ENCODE measurements at places on chromosomes 1 and 21. TPM values are rescaled to one million over a fixed set of nuclear protein-coding genes. Genes with fewer than 3 reads are reported as not detected.

DNA sequence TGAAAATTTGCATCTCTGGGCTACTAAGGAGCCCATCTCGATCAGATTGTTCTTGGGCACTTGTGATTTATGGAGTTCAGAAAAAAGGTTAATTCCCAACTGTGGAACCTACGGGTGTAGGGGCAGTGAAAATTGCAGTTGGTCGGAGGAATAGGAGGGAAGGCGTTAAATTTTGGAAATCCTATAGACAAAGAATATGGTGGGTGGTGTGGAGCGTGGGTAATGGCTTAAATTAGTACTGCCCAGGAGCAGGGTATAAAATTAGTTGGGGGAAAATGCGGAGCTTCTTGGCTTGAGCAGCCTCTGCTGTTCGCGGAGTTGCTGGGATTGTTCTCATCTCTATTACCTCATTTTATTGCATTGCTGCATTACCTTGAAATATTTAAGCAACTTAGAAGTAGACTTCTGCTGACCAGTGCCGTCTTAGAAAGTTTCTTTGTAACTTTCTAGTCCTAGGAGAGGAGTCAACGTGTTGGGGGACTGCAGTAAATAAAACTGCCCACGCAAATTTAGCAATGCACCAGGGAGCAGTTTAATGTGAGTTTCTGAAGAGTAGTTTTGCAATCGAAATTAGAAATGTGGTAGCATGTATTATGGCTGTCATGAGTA is 514 bp downstream of the S1PR1 start:
- H3K4me1 ChIP-seq = peaks cover 20% of the 10 kb centered on the region
- H3K27ac ChIP-seq = peak overlapping the region; percentile 23
- peaks cover 4% of the 10 kb centered on the region for H3K36me3 ChIP-seq
- peaks cover 66% of the 10 kb centered on the region for H3K27me3 ChIP-seq
- H3K4me3 ChIP-seq = peak overlapping the region; percentile 91
- no peak for DNase-seq

DNA sequence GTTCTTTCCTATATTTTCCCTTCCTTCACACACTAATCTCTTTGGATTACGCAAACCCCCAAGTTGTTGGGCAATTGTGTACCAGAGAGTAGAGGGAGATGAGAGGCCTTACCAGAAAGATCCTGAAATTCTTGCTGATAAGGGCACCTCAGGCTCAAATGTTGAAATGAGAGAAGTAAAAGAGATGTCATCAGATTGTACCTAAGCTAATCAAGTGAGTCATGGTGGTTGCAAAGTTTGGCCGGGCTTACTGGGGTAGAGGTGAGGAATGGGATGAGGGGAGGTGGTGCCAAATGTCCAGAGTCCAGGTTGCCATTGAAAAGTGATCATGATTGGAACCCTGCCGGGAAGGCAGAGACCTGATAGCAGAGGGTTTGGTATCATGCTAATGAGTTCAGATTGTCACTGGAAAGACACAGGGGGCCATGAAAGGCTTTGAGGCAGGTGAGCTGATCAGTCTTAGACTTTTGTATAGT is 43.1 kb downstream of the OPTC start:
- H3K36me3 ChIP-seq = no peaks in the 10 kb centered on the region
- H3K27ac ChIP-seq = peak overlapping the region; percentile 71
- H3K4me3 ChIP-seq = no peak overlapping the region
- no peaks in the 10 kb centered on the region for H3K27me3 ChIP-seq
- DNase-seq = no peak

GRCh38 chr1:205056188-205056611 is 13.2 kb downstream of the CNTN2 start:
- no peak for DNase-seq
- H3K4me3 ChIP-seq = no peak overlapping the region
- H3K4me1 ChIP-seq = no peaks in the 10 kb centered on the region
- H3K27ac ChIP-seq = no peak overlapping the region
- no peaks in the 10 kb centered on the region for H3K36me3 ChIP-seq
- H3K27me3 ChIP-seq = peaks cover 39% of the 10 kb centered on the region

- no peaks in the 10 kb centered on the region for H3K4me1 ChIP-seq
- no peak for DNase-seq
- H3K27ac ChIP-seq = no peak overlapping the region
- no peak overlapping the region for H3K4me3 ChIP-seq
- H3K36me3 ChIP-seq = no peaks in the 10 kb centered on the region
- no peaks in the 10 kb centered on the region for H3K27me3 ChIP-seq
Observed at GRCh38 chr1:239243006-239243405, 143.4 kb upstream of the CHRM3 start.

- H3K27me3 ChIP-seq = no peaks in the 10 kb centered on the region
- peak overlapping the region; percentile 90 for H3K27ac ChIP-seq
- H3K36me3 ChIP-seq = no peaks in the 10 kb centered on the region
- H3K4me3 ChIP-seq = peak overlapping the region; percentile 47
Observed at GRCh38 chr1:235060607-235061470, 67.8 kb downstream of the TOMM20 start.

DNA sequence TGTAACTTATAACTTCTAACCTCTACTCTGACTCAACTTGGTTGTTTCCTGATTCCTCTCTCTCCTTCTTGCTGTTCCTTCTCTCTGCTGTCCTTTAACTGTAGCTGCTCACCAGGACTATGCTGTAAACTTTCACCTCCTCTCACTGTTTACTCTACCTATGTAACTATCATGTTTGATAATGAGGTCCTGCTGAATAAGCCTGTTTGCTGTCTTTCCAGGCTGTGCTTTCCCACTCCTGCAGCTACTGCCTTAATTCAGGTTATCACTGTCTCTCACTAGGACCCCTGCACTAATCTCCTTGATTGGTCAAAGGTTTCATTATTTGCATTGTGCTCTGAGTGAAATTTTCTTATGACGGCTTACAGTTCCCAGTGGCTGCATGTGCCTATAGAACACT is 633.9 kb upstream of the PTBP2 start:
- H3K36me3 ChIP-seq = no peaks in the 10 kb centered on the region
- DNase-seq = no peak
- no peaks in the 10 kb centered on the region for H3K27me3 ChIP-seq
- no peak overlapping the region for H3K4me3 ChIP-seq

- peak overlapping the region; percentile 99 for H3K27ac ChIP-seq
- H3K4me3 ChIP-seq = peak overlapping the region; percentile 97
- peaks cover 31% of the 10 kb centered on the region for H3K4me1 ChIP-seq
- peaks cover 34% of the 10 kb centered on the region for H3K36me3 ChIP-seq
- no peak for DNase-seq
Observed at GRCh38 chr1:44776730-44777068, 1.4 kb downstream of the RPS8 start.

- no peak for DNase-seq
- peaks cover 52% of the 10 kb centered on the region for H3K27me3 ChIP-seq
- no peak overlapping the region for H3K4me3 ChIP-seq
- H3K27ac ChIP-seq = no peak overlapping the region
Observed at GRCh38 chr1:6410248-6410893, 9.3 kb downstream of the HES2 start.

GRCh38 chr1:183480971-183481441 is 8.7 kb downstream of the SMG7 start:
- no peak overlapping the region for H3K4me3 ChIP-seq
- DNase-seq = no peak
- H3K27ac ChIP-seq = peak overlapping the region; percentile 34
- H3K36me3 ChIP-seq = no peaks in the 10 kb centered on the region
- peaks cover 23% of the 10 kb centered on the region for H3K4me1 ChIP-seq

GRCh38 chr1:33120436-33121231 is 39.7 kb downstream of the AZIN2 start:
- peaks cover 5% of the 10 kb centered on the region for H3K36me3 ChIP-seq
- H3K4me1 ChIP-seq = peaks cover 5% of the 10 kb centered on the region
- DNase-seq = peak; percentile 53
- H3K4me3 ChIP-seq = no peak overlapping the region
- peaks cover 10% of the 10 kb centered on the region for H3K27me3 ChIP-seq
- H3K27ac ChIP-seq = no peak overlapping the region

DNA sequence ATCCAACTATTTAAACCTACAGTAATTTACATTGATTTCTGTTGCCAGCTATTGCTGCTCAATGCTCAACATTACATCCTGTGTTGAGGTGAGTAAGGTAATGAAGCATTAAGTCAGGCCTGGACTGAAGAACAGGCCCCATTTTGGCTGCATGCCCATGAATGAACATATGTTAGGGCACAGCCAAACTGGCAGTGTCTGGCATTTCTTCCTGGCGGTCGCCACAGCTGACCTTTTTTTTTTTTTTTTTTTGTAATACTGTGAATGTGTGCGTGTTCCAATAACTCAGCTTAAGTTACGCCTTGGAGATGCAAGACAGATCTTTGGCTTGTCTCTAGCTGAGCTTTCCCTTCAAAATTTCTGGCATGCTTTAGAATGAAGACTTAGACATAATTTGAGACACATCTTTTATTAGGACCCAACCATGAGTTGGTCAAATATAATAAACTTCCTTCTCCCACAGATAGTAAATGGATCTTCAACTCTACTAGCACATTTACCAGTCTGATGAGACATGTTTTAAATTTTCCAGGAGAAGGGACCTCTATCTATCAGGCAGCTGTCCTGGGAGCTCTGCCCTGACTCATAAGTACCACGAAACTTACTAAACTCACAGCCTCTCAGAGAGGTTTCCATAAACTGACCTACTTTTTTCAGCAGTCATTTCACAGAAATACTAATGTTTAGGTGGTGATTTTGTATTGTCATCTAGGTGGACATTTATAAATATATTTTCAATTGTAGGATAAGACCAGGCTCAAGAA is 341.1 kb upstream of the RUNX1 start:
- H3K27ac ChIP-seq = no peak overlapping the region
- H3K4me1 ChIP-seq = no peaks in the 10 kb centered on the region
- H3K27me3 ChIP-seq = no peaks in the 10 kb centered on the region
- H3K4me3 ChIP-seq = no peak overlapping the region
- H3K36me3 ChIP-seq = no peaks in the 10 kb centered on the region

DNA sequence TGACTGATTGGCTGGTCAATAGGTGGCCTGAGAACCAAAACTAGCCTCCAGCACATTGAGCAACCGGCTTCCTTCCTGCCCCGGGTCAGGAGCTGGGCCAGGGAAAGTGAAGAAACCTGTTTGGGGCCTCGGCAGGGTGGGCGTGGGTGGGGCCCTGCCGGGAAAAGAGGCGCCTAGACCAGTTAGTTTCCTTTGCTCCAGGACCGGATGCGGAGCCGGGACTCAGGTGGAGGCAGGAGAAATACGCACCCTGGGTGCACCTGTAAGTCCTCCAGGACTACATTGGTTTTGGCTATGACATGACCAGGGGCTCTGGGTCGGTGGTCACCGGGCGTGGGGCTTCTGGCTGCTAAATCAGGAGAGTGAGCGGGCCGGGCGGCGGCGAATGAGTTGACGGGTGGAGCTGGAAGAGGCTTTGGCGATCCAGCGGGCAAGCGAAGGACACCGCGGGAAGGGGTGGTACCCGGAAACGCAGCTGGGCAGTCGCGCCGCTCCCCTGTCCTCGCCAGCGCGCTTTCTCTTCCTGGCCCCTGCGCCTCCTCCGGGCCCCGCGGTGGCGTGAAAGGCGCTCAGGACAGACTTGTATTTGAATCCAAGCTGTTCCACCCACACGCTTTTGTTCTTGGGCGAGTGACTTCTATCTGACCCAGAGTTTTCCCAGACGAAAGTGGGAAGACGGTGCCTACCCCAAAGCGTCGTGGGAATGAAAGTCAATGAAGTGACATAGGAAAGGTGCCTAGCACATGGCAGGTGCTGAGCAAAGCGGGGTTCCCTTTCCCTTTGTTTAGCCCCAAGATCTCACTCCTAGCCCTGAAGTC is 30.6 kb upstream of the JUN start:
- no peaks in the 10 kb centered on the region for H3K27me3 ChIP-seq
- no peaks in the 10 kb centered on the region for H3K36me3 ChIP-seq
- peak overlapping the region; percentile 98 for H3K27ac ChIP-seq
- peaks cover 55% of the 10 kb centered on the region for H3K4me1 ChIP-seq
- DNase-seq = no peak
- peak overlapping the region; percentile 91 for H3K4me3 ChIP-seq

GRCh38 chr1:180912801-180913565 is at the start of gene KIAA1614:
Gene KIAA1614, plus strand, starts transcription at chr1:180912897. Its CDS starts 347 bp downstream, at chr1:180913244.
- peak within 1 kb of the TSS; percentile 83 for H3K27ac ChIP-seq
- no peaks in the 10 kb centered on the region for H3K36me3 ChIP-seq
- H3K27me3 ChIP-seq = peaks cover 35% of the 10 kb centered on the region
- H3K4me1 ChIP-seq = peaks cover 22% of the 10 kb centered on the region

DNA sequence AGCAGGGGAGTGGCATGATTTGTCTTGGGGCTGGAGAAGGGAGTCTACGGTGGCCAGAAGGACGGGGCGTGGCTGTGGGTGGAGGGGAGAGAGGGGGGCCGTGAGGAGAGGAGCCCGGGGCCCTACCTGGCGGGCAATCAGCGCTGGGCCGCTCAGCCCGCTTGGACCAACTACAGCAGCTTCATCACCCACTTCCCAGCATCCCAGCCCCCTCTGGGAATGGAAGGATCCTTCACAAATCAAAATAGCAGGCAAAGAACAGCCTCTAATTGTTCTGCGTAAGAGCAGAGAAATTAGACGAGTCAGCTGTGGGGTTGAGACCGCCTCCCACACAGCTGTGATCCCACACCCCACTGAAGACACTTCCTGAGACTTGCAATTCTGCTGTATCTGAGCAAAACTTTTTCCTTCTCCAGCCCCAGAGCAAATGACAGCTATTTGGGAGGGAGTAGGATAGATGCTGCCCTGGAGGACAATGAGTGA is 43.5 kb downstream of the OPRD1 start:
- no peak for DNase-seq
- H3K27ac ChIP-seq = peak overlapping the region; percentile 46
- no peaks in the 10 kb centered on the region for H3K36me3 ChIP-seq
- H3K4me1 ChIP-seq = peaks cover 22% of the 10 kb centered on the region

GRCh38 chr21:42536601-42537000 is 22.9 kb downstream of the SLC37A1 start:
- H3K4me3 ChIP-seq = no peak overlapping the region
- no peak overlapping the region for H3K27ac ChIP-seq
- H3K27me3 ChIP-seq = no peaks in the 10 kb centered on the region

- no peaks in the 10 kb centered on the region for H3K36me3 ChIP-seq
- H3K4me1 ChIP-seq = peaks cover 25% of the 10 kb centered on the region
- DNase-seq = no peak
- H3K27ac ChIP-seq = peak overlapping the region; percentile 17
Observed at GRCh38 chr1:59972216-59972927, 45.8 kb upstream of the CYP2J2 start.

The CHIT1 gene
- not detected for total RNA-seq

The OR10K1 gene
- not detected for total RNA-seq

The MPZ gene
- total RNA-seq = 3.6 TPM

The RHBG gene
- total RNA-seq = 0.88 TPM

The KRTAP24-1 gene
- not detected for total RNA-seq

The KCNQ4 gene
- total RNA-seq = 0.85 TPM

The VHLL gene
- not detected for total RNA-seq

The TPTE gene
- total RNA-seq = not detected

The WNT2B gene
- total RNA-seq = 2.7 TPM

The MARCKSL1 gene
- 465 TPM for total RNA-seq

The RCSD1 gene
- 0.75 TPM for total RNA-seq

The PLCH2 gene
- total RNA-seq = 0.67 TPM

The VANGL2 gene
- total RNA-seq = 19.8 TPM

The RNF186 gene
- 1.9 TPM for total RNA-seq

The MPL gene
- total RNA-seq = not detected
